ENCODE measurements at places on chromosomes 6 and 20. TPM values are rescaled to one million over a fixed set of nuclear protein-coding genes. Genes with fewer than 3 reads are reported as not detected.
A peak's percentile ranks its signal among the peaks of the same experiment; 100 is the strongest.

Gene CALHM4
- not detected for total RNA-seq

Gene MAP7
- 29.5 TPM for total RNA-seq

Gene MEP1A
- not detected for total RNA-seq

Gene CDH4
- total RNA-seq: not detected

Gene RFX6
- not detected for total RNA-seq

Gene IL17A
- not detected for total RNA-seq

Gene HCRTR2
- not detected for total RNA-seq

DNA sequence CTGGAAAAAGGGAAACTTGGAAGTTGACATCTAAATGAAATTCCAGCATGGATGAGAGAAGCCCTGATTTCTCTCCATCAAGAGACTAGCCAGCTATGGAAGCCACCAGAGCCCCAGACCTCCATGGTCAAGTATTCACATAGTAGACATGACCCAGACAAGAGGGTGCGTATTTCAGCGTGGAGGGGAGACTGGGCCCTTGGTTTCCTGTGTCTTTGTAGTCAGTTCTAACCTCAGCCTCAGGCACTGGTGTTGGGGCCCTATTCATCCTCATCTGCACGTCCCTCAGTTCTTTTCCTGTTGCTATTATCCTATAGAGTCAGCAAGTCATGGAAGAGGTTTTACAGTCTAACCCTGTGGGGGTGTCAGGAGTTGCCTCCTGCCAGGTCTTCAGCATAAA, 12.5 kb downstream of the GNL1 start:
- H3K27ac ChIP-seq: no peak overlapping the region
- no peak for DNase-seq
- peaks cover 18% of the 10 kb centered on the region for H3K4me1 ChIP-seq
- no peak overlapping the region for H3K4me3 ChIP-seq

GRCh38 chr6:43884652-43885022, 114.6 kb downstream of the VEGFA start:
- H3K36me3 ChIP-seq: no peaks in the 10 kb centered on the region
- H3K4me1 ChIP-seq: peaks cover 23% of the 10 kb centered on the region
- no peaks in the 10 kb centered on the region for H3K27me3 ChIP-seq
- no peak for DNase-seq

DNA sequence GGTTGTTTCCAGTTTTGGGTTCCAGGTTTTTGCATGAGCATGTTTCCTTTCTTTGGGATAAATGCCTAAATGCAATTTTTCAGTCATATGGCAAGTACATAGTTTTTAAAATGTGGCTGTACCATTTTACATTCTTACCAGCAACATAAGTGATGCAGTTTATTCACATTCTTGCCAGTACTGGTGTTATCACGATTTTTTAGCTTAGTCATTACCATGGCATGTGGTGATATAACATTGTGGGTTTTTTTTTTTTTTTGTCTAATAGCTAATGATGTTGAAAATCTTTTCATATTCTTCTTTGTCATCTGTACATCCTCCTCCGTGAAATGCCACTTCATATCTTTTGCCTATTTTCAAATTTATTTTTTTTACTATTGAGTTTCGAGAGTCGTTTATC, 2.9 kb upstream of the TDRD6 start:
- no peaks in the 10 kb centered on the region for H3K36me3 ChIP-seq
- no peaks in the 10 kb centered on the region for H3K27me3 ChIP-seq
- no peak overlapping the region for H3K27ac ChIP-seq
- peaks cover 9% of the 10 kb centered on the region for H3K4me1 ChIP-seq
- no peak overlapping the region for H3K4me3 ChIP-seq

DNA sequence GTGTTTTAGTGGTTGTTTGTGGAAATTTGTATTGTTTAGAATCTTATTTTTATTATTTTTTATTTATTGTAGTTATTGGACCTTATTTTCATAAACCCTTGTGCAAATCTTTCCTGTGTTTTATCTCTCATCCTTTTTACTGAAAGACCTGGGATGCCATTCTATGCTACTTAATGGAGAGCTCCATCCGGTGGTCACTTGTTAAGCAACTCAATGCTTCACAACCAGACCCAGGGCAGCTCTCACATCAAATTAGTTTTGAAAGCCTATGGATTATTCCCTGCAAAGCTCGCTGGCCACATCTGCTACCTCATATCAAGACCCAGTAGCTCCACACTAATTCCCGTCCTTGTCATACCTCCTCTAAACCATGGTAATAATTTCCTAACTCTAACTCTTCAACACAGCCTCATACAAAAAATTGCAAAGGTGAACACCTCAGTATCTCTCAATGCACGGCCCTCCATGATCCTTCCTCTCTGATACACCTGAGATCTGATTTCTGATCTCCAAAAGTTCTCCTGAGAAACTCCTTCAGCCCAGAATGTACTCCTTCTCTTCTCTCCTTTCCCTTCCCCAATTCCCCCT, 296.6 kb upstream of the MANEA start:
- H3K36me3 ChIP-seq: no peaks in the 10 kb centered on the region
- DNase-seq: peak; percentile 11
- peaks cover 8% of the 10 kb centered on the region for H3K4me1 ChIP-seq
- no peak overlapping the region for H3K27ac ChIP-seq

- H3K27ac ChIP-seq: no peak within 1 kb of the TSS
- no peak for DNase-seq
- no peaks in the 10 kb centered on the region for H3K36me3 ChIP-seq
- peaks cover 7% of the 10 kb centered on the region for H3K4me1 ChIP-seq
- H3K27me3 ChIP-seq: peaks cover 43% of the 10 kb centered on the region
- no peak within 1 kb of the TSS for H3K4me3 ChIP-seq
These were observed at the start of gene DEFB132 for GRCh38 chr20:257419-257818. Gene DEFB132, plus strand, starts transcription at chr20:257724. Its CDS starts 55 bp downstream, at chr20:257779.

DNA sequence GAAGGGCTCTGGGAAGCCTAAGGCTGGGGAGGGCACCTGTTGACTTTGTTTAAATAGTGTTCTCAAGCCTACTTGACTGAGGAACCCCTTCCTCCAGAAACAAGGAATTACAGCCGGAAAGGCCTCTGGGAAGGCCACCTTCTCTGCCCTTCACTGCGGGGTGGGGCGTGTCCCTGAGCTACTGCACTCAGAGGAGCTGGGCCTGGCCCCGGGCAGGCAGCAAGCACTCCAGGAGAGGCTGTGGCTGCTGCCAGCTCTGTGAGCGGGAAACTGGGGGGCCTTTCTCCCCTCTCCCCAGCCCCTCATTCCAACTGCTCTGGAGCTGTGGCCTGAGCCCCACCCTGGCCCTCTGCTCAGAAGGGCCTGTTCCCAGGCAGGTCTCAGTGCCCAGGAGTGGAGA, 4.0 kb upstream of the OSBPL2 start:
- H3K4me1 ChIP-seq: peaks cover 26% of the 10 kb centered on the region
- peaks cover 13% of the 10 kb centered on the region for H3K27me3 ChIP-seq
- no peak for DNase-seq
- no peak overlapping the region for H3K27ac ChIP-seq
- no peak overlapping the region for H3K4me3 ChIP-seq

- DNase-seq: no peak
- no peaks in the 10 kb centered on the region for H3K36me3 ChIP-seq
- H3K27me3 ChIP-seq: no peaks in the 10 kb centered on the region
- H3K27ac ChIP-seq: no peak overlapping the region
- H3K4me1 ChIP-seq: no peaks in the 10 kb centered on the region
These were observed 1090.0 kb upstream of the EYS start for GRCh38 chr6:66796987-66797386.

GRCh38 chr6:8658416-8658815, 223.1 kb upstream of the SLC35B3 start:
- DNase-seq: no peak
- H3K27ac ChIP-seq: no peak overlapping the region
- H3K4me3 ChIP-seq: no peak overlapping the region
- no peaks in the 10 kb centered on the region for H3K36me3 ChIP-seq

GRCh38 chr6:160998217-160998616, 6.6 kb downstream of the MAP3K4 start:
- no peak overlapping the region for H3K27ac ChIP-seq
- no peak overlapping the region for H3K4me3 ChIP-seq
- H3K36me3 ChIP-seq: peaks cover 14% of the 10 kb centered on the region
- no peaks in the 10 kb centered on the region for H3K27me3 ChIP-seq

- H3K4me1 ChIP-seq: peaks cover 46% of the 10 kb centered on the region
- peaks cover 4% of the 10 kb centered on the region for H3K36me3 ChIP-seq
- peak overlapping the region; percentile 61 for H3K27ac ChIP-seq
- H3K27me3 ChIP-seq: no peaks in the 10 kb centered on the region
- peak overlapping the region; percentile 26 for H3K4me3 ChIP-seq
These were observed 193.6 kb downstream of the EDN1 start for GRCh38 chr6:12483712-12484111.

GRCh38 chr6:166516251-166516884, 70.1 kb downstream of the RAMACL start:
- H3K36me3 ChIP-seq: peaks cover 11% of the 10 kb centered on the region
- peaks cover 36% of the 10 kb centered on the region for H3K4me1 ChIP-seq
- H3K4me3 ChIP-seq: no peak overlapping the region
- H3K27ac ChIP-seq: no peak overlapping the region
- H3K27me3 ChIP-seq: no peaks in the 10 kb centered on the region

GRCh38 chr6:10033223-10033829, 381.5 kb downstream of the TFAP2A start:
- H3K27ac ChIP-seq: no peak overlapping the region
- peak; percentile 69 for DNase-seq
- H3K27me3 ChIP-seq: no peaks in the 10 kb centered on the region
- H3K4me3 ChIP-seq: peak overlapping the region; percentile 39

- no peak for DNase-seq
- no peak overlapping the region for H3K27ac ChIP-seq
- H3K27me3 ChIP-seq: no peaks in the 10 kb centered on the region
- H3K4me1 ChIP-seq: no peaks in the 10 kb centered on the region
- no peaks in the 10 kb centered on the region for H3K36me3 ChIP-seq
These were observed 222.0 kb upstream of the SGK1 start for GRCh38 chr6:134539865-134540323.

DNA sequence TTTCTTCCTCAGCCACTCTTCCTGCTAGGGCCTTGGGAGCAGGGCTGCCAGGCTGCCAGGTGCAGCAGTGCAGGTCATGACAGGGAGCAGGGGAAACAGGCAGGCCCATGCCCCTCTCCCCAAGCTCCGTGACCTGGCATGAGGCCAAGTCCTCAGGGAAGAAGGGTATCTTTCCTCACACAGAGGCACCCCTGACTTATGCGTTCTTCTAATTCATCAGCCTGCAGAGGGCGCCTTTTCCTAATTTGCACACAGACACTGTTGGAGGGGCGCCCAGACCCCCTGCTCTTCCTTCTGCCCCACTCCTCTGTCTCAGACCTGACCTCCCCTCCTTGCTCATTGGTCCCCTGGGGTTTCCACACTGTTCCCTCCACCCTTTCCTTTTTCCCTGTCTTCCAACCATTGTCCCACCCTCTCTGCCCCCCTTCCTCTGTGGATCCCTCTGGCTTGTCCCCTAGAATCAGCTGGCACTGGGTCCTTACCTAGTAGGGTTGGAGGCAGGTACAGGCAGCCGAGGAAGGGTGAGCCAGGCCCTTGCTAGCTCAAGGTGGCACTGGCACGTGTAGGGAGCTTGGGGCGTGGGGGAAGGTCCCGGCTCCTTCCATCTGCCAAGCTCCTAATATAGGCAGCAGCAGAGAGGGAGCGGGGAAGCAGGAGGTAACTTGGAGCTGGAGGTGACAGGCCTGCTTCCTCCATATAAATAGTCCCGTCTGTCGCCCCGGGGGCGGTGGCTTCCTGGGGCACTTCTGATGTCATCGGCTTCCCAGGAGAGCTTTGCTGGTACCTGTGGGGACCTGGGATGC, 154.9 kb upstream of the MLN start:
- no peak overlapping the region for H3K27ac ChIP-seq
- no peak for DNase-seq
- peaks cover 94% of the 10 kb centered on the region for H3K27me3 ChIP-seq

GRCh38 chr6:18269253-18269652, 4.9 kb upstream of the DEK start:
- H3K36me3 ChIP-seq: peaks cover 13% of the 10 kb centered on the region
- DNase-seq: no peak
- peaks cover 7% of the 10 kb centered on the region for H3K4me1 ChIP-seq
- no peaks in the 10 kb centered on the region for H3K27me3 ChIP-seq
- H3K4me3 ChIP-seq: no peak overlapping the region

DNA sequence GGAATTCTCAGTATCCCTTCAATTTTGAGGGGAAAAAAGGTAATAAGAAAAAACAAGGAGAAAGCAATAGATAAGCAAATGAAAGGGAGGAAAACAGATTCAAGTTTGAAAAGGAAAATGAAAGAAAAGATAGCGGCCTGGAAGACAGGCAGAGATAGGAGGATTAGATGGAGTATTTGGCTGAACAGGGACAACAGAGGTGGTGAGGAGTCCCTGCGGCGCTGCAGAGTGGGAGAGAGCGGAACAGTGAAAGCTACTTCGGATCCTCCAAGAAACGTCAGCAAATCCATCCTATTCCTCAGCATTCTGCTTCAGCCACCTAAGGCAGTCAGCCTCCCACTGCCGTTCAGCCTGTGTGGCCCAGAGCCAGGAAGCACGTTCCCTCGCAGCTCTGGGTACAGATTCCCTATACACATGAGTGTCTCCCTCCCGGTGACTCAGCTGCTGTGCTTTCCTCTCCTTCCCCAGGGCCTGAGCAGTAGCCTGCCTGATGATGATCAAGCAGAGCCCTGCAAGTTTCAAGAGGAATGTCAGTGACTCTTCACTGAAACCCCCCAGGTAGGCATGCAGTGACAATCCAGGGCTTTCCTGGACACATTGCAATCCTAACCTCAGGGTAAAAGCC, 43.4 kb upstream of the CDYL start:
- H3K27me3 ChIP-seq: no peaks in the 10 kb centered on the region
- H3K4me3 ChIP-seq: no peak overlapping the region
- DNase-seq: peak; percentile 31

- no peak overlapping the region for H3K4me3 ChIP-seq
- H3K27me3 ChIP-seq: peaks cover 99% of the 10 kb centered on the region
- DNase-seq: no peak
- no peaks in the 10 kb centered on the region for H3K36me3 ChIP-seq
These were observed 15.5 kb upstream of the BMP7 start for GRCh38 chr20:57281900-57282299.

GRCh38 chr6:558089-558488, 98.8 kb downstream of the HUS1B start:
- DNase-seq: no peak
- no peak overlapping the region for H3K27ac ChIP-seq
- no peak overlapping the region for H3K4me3 ChIP-seq

- peaks cover 27% of the 10 kb centered on the region for H3K36me3 ChIP-seq
- no peak overlapping the region for H3K27ac ChIP-seq
- DNase-seq: peak; percentile 52
These were observed 3.2 kb downstream of the ACTR5 start for GRCh38 chr20:38751360-38751976.

DNA sequence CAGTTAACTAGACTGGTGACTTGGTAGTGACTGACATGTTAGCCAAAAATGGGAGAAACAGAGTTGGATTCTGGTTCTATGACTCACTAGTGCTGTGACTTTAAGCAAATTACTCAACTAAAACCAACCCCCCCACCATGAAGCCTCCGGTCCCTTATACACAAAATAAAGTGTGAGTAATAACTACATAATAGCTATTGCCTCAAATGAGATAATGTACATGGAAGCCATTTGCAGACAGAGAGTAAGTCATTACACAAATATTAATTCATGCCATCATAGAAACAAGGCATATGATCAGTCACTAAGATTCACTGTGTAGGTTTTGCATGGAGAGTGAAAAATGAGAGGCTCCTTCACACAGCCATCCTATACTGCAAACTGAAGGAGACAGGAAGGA, 111.9 kb downstream of the HIVEP2 start:
- H3K27ac ChIP-seq: peak overlapping the region; percentile 70
- no peaks in the 10 kb centered on the region for H3K27me3 ChIP-seq
- no peaks in the 10 kb centered on the region for H3K36me3 ChIP-seq

- no peak for DNase-seq
- no peaks in the 10 kb centered on the region for H3K27me3 ChIP-seq
- H3K27ac ChIP-seq: no peak overlapping the region
These were observed 60.8 kb upstream of the TMEM30A start for GRCh38 chr6:75345413-75345812.

- no peaks in the 10 kb centered on the region for H3K36me3 ChIP-seq
- no peaks in the 10 kb centered on the region for H3K27me3 ChIP-seq
- no peak overlapping the region for H3K4me3 ChIP-seq
- H3K27ac ChIP-seq: no peak overlapping the region
- peaks cover 17% of the 10 kb centered on the region for H3K4me1 ChIP-seq
These were observed 191.9 kb downstream of the MOXD1 start for GRCh38 chr6:132209351-132209750.

Measured in Calu3 (cell line).